ENCODE measurements at places on chromosomes 7 and 10.

GRCh38 chr7:158966780-158967390 is 110.5 kb downstream of the DYNC2I1 start:
- H3K36me3 ChIP-seq, result no peaks in the 10 kb centered on the region
- H3K27ac ChIP-seq, result no peak overlapping the region
- H3K27me3 ChIP-seq, result no peaks in the 10 kb centered on the region
- no peak overlapping the region for H3K4me3 ChIP-seq
- no peaks in the 10 kb centered on the region for H3K4me1 ChIP-seq
- no peak for DNase-seq

- H3K36me3 ChIP-seq, result no peaks in the 10 kb centered on the region
- no peak overlapping the region for H3K4me3 ChIP-seq
- no peaks in the 10 kb centered on the region for H3K27me3 ChIP-seq
These were observed 261.9 kb downstream of the GRID1 start for GRCh38 chr10:86104611-86105145.

GRCh38 chr7:157523766-157524421 is 187.1 kb downstream of the DNAJB6 start:
- H3K27me3 ChIP-seq, result no peaks in the 10 kb centered on the region
- no peaks in the 10 kb centered on the region for H3K4me1 ChIP-seq
- DNase-seq, result no peak
- H3K4me3 ChIP-seq, result no peak overlapping the region

- H3K27me3 ChIP-seq, result no peaks in the 10 kb centered on the region
- no peak overlapping the region for H3K4me3 ChIP-seq
- H3K36me3 ChIP-seq, result no peaks in the 10 kb centered on the region
- no peaks in the 10 kb centered on the region for H3K4me1 ChIP-seq
- H3K27ac ChIP-seq, result no peak overlapping the region
These were observed 108.6 kb downstream of the SRI start for GRCh38 chr7:88111140-88111743.

DNA sequence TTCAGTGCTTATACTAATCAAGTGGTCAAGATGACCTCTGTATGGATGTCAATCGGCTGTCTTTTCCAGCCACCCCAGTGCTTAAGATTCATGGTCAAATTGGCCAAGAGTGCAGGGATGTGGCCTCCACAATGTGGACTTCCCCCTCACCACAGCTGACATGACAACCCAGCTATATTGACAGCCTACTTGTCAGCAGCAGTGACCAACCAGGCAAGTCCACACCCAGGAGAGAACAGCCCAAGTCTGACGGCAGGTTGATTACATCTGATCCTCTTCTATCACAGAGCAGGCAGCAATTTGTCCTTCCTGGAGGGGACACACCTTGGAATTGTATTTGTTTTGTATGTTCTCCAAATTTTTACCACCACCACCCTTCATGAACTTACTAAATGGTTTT is 8.2 kb upstream of the ERVW-1 start:
- H3K27ac ChIP-seq, result no peak overlapping the region
- no peak overlapping the region for H3K4me3 ChIP-seq
- H3K27me3 ChIP-seq, result no peaks in the 10 kb centered on the region

DNA sequence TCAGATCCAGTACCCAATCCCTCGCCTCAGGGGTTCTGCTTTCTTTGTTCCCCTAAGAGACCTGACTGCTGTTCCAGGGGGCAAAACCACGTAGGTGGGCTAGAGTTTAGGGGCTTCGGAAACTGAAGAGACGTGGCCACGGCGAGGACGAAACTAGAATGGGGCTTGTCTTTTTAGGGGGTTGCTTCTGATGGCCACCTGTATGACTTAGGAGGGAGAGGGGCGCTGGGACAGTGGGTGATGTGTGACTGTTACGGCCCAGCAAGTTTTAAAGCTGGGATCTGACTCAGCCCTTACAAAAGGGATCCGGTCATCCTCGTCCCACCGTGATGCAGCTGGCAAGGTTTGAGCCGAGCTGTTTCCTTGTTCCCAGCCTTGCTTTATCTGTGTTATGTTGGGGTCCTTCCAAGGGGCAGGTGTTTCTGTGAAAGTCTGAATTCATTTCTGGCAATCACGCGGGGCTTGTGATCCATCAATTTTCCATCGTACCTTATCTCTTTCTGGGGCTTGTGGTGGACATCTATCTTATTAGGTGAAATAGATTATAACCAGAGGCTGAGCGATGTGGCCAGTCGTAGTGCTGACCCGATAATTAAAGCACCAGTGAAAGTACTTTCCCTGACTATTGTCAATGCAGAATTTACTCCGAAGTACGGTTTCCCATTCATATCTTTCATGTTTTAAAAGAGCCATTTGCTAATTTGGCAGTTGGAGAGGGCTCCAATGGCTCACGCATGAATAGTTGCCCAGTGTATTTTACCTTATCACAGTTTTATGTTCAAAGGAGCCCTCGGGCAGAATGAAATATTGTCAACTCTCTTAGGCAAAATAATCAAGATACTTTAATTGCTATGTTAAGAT is 830 bp downstream of the MET start:
- no peaks in the 10 kb centered on the region for H3K36me3 ChIP-seq
- DNase-seq, result no peak
- no peak overlapping the region for H3K4me3 ChIP-seq
- H3K27me3 ChIP-seq, result peaks cover 10% of the 10 kb centered on the region
- H3K4me1 ChIP-seq, result no peaks in the 10 kb centered on the region

- H3K27me3 ChIP-seq, result no peaks in the 10 kb centered on the region
- H3K4me3 ChIP-seq, result no peak overlapping the region
- H3K4me1 ChIP-seq, result no peaks in the 10 kb centered on the region
These were observed 128.4 kb downstream of the BICC1 start for GRCh38 chr10:58641095-58641531.

All from effector memory CD4-positive, alpha-beta T cell (primary cell).